Activated CD4-positive, alpha-beta memory T cell treated with anti-CD3 and anti-CD28 coated beads, Interleukin-2, amount 10 ng/mL, durations not matched to agents 7 days and 5 days (primary cell): ENCODE measurements at places on chromosomes 12 and 14. TPM values are rescaled to one million over a fixed set of nuclear protein-coding genes. Genes with fewer than 3 reads are reported as not detected.

Gene AMN1
- 3.2 TPM for total RNA-seq

Gene CACNB3
- total RNA-seq = 32.8 TPM

Gene FOXN4
- total RNA-seq = not detected

Gene KRT6B
- not detected for total RNA-seq

DNA sequence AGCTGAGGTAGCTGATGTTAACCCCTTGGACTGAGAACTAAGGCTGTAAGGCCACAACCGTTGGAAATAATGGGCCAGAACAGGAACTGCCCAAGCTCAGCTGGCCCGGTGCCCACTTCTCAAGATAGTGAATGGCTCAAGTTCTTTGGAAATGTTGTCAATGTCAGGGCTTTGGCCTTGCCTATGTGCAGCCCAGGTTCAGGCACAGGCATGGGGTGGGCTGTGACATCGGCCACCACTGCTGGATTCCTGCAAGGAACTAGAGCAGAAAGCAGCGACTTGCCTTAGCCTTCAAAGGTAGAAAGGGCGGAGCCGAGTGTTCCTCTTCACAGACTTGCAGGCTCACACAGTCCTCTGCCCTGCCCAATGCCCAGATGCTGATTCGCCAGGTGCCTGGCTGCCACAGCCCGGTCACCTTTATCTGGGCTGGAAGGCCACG lies 291.2 kb downstream of the ZFP36L1 start:
- no peak overlapping the region for H3K4me3 ChIP-seq
- H3K27ac ChIP-seq = no peak overlapping the region
- H3K4me1 ChIP-seq = peaks cover 4% of the 10 kb centered on the region
- no peaks in the 10 kb centered on the region for H3K36me3 ChIP-seq
- no peaks in the 10 kb centered on the region for H3K27me3 ChIP-seq

DNA sequence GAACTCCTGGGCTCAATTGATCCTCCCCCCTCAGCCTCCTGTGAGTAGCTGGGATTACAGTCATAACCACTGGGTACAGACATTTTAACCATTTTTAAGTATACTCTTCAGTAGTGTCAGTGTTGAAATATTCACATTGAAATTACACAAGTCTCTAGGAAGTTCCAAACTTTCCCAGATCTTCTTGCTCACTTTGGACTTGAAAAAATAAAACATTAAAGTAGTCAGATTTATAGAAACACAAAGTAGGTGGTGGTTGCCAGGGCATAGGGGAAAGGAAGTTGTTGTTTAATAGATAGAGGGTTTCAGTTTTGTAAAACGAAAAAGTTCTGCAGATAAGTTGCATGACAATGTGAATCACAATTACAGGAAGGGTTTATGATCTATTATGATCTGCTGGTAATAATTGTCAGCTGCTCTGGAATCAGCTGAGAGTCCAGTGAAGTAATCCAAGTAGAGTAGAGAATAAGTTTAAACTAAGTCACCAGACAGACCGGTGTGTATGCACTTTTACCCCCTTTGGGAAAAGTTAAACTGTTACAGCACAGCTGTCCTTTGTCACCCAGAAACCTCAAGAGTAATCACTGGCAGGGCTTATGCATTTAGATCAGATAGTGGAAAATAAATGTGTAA lies 27.4 kb downstream of the PCNX1 start:
- H3K27me3 ChIP-seq = no peaks in the 10 kb centered on the region
- peak overlapping the region; percentile 85 for H3K27ac ChIP-seq
- peaks cover 58% of the 10 kb centered on the region for H3K4me1 ChIP-seq

DNA sequence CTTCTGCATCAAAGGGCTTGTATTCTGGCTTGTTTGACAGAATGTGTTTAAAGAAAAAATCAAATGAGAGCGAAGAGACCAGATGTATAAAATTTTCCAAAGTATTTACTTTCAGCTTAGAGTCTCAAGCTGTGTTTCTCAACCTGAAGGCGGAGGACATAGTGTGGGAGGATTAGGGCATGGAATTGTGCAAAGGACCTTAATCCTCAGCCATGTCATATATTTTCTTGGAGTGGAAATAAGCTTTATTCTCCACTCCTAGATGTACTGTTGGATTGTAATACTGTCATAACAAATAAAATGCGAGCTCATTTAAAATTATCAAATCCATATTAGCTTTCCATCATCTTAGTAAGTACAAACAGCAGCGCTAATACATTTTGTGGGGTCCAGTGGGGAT lies 154.0 kb downstream of the PAH start:
- no peak for DNase-seq
- no peak overlapping the region for H3K4me3 ChIP-seq
- H3K27me3 ChIP-seq = peaks cover 2% of the 10 kb centered on the region

- DNase-seq = no peak
- H3K4me3 ChIP-seq = peak overlapping the region; percentile 91
- no peaks in the 10 kb centered on the region for H3K27me3 ChIP-seq
- H3K36me3 ChIP-seq = peaks cover 53% of the 10 kb centered on the region
- H3K27ac ChIP-seq = peak overlapping the region; percentile 96
These were observed 1.1 kb downstream of the SMIM10L1 start for GRCh38 chr12:11171969-11172675.

GRCh38 chr14:51654533-51654845 lies 2.8 kb downstream of the FRMD6 start:
- no peaks in the 10 kb centered on the region for H3K36me3 ChIP-seq
- no peak overlapping the region for H3K4me3 ChIP-seq
- H3K27ac ChIP-seq = no peak overlapping the region
- H3K4me1 ChIP-seq = peaks cover 33% of the 10 kb centered on the region

DNA sequence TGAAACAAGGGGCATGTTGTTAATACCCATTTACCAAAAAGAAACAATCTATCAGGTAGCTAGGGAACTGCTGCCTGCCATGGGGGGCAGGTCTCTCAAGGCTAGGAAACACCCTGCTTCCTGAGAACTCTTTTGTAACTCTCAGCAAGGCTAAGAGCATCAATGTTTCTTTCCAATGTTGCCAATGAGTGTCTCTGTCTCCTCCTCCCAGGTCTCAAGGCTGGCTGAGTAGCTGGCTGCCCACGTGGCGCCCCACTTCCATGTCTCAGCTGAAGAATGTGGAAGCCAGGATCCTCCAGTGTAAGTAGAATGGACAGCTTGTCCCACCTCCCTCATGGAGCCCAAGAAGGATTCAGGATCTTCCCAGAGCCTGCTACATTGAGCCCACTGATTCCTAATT lies 3.4 kb downstream of the ABHD4 start:
- no peaks in the 10 kb centered on the region for H3K27me3 ChIP-seq
- peaks cover 50% of the 10 kb centered on the region for H3K36me3 ChIP-seq
- H3K4me3 ChIP-seq = no peak overlapping the region
- H3K27ac ChIP-seq = no peak overlapping the region
- DNase-seq = no peak

DNA sequence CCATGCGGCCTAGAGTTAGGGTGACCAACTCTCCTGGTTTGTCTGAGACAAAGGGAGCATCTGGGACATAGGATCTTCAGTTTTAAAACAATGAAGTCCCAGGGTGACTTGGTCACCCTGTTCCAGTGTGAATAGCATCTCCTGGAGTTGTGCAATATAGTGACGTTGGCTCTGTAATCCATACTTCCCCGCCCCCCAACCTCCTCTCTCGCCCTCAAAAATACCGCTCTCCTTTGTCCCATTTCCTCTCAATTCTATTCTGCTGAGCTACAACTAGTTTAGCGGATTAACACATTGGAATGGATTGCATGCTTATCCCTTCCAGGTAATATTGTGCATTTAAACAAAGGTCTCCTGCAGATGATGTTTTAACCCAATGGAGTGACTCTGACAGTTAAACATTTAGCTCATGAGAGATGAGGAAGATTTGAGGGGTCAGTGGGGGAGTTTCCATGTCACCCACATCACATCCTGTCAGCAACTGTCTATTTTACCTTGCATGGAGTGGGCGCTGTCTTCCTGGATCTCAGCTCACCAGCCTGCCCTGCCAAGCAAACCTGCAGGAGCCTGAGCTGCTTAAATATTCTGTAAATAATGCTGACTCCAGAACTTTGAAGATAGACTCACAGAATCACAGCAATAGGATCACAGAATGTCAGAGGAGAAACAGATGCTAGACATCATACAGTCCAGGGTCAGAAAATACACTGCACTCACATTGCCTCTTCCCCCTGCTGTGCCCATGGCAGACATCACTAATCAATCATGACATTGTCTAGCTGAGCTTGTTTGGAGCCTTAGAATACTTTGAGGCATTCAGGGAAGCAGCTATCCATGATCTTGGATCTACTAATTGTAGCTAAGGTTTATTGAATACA lies 43.0 kb downstream of the MAP1LC3B2 start:
- H3K36me3 ChIP-seq = no peaks in the 10 kb centered on the region
- H3K27me3 ChIP-seq = peaks cover 7% of the 10 kb centered on the region
- peaks cover 13% of the 10 kb centered on the region for H3K4me1 ChIP-seq
- no peak overlapping the region for H3K27ac ChIP-seq
- no peak for DNase-seq
- H3K4me3 ChIP-seq = no peak overlapping the region

- H3K4me3 ChIP-seq = no peak overlapping the region
- H3K27me3 ChIP-seq = peaks cover 7% of the 10 kb centered on the region
- H3K4me1 ChIP-seq = no peaks in the 10 kb centered on the region
- no peak for DNase-seq
These were observed 71.5 kb downstream of the BRMS1L start for GRCh38 chr14:35897616-35898111.

- H3K4me3 ChIP-seq = no peak overlapping the region
- no peaks in the 10 kb centered on the region for H3K4me1 ChIP-seq
- peaks cover 6% of the 10 kb centered on the region for H3K36me3 ChIP-seq
- H3K27me3 ChIP-seq = peaks cover 3% of the 10 kb centered on the region
- DNase-seq = no peak
These were observed 33.6 kb downstream of the SDR9C7 start for GRCh38 chr12:56900583-56900982.

GRCh38 chr12:3920351-3921150 lies 47.4 kb upstream of the PARP11 start:
- H3K27me3 ChIP-seq = peaks cover 18% of the 10 kb centered on the region
- H3K4me1 ChIP-seq = peaks cover 4% of the 10 kb centered on the region
- DNase-seq = no peak
- H3K27ac ChIP-seq = no peak overlapping the region
- no peaks in the 10 kb centered on the region for H3K36me3 ChIP-seq

- DNase-seq = no peak
- peaks cover 31% of the 10 kb centered on the region for H3K36me3 ChIP-seq
- no peaks in the 10 kb centered on the region for H3K27me3 ChIP-seq
These were observed 35.3 kb downstream of the PSMC1 start for GRCh38 chr14:90291699-90292098.

DNA sequence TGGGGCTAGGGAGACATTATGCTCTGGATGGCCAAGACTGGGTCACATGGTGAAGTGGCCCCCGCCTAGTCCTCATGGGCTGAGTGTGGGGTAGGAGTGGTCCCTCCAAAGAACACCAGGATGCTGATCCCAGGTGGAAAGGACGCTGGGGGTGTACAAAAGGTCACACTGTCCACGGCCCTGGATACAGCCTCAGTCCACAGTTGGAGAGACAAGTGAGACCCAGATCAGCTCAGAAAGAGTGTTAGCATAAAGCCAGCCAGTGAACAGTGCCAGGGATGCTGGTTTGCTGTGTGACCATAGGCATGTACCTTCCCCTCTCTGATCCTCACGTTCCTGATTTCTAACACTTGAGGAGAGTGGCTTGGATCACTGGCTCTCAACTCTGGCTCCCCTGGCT lies 13.4 kb upstream of the OAS2 start:
- peaks cover 10% of the 10 kb centered on the region for H3K4me1 ChIP-seq
- no peak overlapping the region for H3K27ac ChIP-seq
- DNase-seq = no peak
- H3K27me3 ChIP-seq = no peaks in the 10 kb centered on the region

GRCh38 chr14:32203928-32204357 lies 874 bp upstream of the RNU6-8 start:
- peak; percentile 30 for DNase-seq
- peaks cover 4% of the 10 kb centered on the region for H3K36me3 ChIP-seq
- peak overlapping the region; percentile 77 for H3K4me3 ChIP-seq
- H3K4me1 ChIP-seq = peaks cover 44% of the 10 kb centered on the region
- peak overlapping the region; percentile 70 for H3K27ac ChIP-seq
- H3K27me3 ChIP-seq = peaks cover 12% of the 10 kb centered on the region

GRCh38 chr12:78431931-78432330 lies 432.6 kb upstream of the SYT1 start:
- no peak for DNase-seq
- no peak overlapping the region for H3K4me3 ChIP-seq
- no peak overlapping the region for H3K27ac ChIP-seq
